GM23248 (cell line): ENCODE measurements at places on chromosomes 2 and 18.

- DNase-seq: no peak
Observed at GRCh38 chr2:108414945-108415344, 34.1 kb upstream of the GCC2 start.

DNA sequence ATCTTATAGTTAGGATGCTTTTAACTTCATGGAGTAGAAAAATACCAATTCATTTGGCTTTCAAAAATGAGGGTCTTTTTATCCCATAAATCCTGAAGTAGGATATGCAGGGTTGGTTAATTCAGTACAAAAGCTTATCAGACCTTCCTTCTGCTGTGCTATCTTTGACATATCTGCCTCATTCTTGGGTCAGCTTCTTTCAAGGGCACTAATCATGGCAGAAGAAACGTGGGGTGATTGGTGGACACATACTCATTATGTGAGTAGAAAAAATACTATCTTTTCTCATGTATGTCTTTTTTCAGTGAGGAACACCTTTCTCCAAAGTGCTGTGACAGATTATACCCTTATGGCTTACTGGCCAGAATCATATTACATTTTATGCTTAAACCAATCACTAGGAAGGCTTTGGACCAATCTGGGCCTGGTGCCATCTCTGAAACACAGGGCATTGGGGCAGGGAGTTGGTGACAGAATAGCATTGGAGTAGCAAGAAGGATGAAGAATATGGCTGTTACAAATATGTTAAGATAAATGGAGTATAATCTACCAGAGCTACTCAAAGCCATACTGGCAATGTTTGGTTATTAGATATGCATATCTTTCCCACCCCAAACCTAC is 10.1 kb downstream of the UGP2 start:
- DNase-seq: no peak

GRCh38 chr2:64338910-64339500 is 115.0 kb upstream of the LGALSL start:
- DNase-seq: no peak

DNA sequence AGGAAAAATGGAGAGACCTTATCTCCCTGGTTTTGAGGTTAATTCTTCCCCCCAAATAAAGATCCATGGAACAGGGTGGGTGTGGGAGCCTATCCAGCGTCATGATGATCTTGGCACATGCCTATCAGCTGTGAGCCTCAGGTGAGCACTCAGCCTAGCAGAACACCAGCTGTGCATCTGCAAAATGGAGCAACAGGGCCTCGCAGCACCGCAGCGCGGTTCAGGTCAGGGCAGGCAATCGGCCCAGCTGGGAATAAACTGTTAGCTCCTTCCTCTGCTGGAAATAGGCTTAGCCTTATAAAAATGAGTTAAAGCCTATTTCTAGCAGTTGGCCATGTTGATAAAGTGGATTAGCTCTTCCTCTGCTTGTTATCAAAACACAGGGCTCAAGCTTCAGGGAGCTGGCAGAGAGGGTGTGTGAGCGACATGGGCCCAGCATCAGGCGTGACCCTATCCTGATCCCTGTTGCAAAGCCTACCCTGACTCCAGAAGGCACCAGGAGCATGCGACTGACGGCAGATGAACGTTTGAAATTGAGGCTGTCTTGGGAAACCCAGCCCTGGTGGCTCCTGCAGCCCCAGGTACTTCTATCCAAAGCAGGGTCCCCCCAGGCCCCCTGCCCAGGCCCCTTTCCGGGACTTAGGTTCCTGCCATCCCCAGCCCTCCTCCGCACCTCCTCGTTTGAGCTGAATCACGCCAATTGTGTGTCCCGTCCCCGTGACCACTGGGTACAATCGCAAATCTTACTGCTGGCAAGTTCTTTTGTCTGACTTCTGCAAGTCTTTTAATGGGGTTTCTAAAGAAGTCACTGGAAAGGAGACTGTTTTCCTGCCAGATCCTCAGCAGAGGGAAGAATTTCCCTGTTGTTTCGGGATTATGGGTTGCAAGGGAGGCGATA is 35.4 kb downstream of the ARHGEF4 start:
- no peak for DNase-seq

GRCh38 chr2:107215401-107216350 is 329.7 kb upstream of the ST6GAL2 start:
- no peak for DNase-seq

DNA sequence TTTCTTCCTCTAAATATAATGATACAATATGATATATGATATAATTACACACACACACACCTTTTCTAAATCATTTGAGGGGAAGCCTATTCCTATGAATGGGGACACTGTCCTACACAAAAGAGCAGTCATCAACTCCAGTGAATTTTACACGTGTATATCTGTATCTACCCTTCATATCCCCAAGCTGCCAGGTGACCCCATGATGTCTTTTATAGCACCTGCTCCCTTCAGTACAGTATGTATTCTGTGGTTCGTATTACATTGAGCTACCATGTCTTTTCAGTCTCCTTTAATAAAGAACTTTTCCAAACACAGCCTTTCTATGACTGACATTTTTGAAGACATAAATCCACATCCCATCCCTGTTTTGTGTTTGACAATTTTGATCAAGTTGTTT is 19.0 kb downstream of the TBC1D8 start:
- no peak for DNase-seq

DNA sequence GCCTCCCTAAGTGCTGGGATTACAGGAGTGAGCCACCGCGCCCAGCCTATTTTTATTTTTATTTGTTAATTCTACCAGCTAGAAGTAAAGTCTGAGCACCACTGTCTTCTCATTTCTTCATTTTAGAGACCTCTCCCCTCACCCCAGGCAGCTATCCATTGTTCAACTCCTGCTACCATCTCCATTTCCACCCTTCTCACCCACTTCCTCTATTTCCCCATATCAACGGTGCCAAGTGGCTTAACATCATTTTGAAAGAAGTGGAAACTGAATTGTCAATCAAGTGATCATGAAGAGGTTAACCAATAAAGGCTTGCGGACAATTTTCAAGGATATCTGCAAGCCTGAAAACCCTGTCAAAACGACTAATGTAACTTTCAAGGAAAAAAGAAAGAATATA is 323.1 kb downstream of the NBAS start:
- DNase-seq: no peak

GRCh38 chr2:130836501-130837174 is at the start of gene ARHGEF4:
ARHGEF4 (plus strand) TSS chr2:130836914; CDS start chr2:130836954, 40 bp downstream.
- DNase-seq: peak; percentile 14

DNA sequence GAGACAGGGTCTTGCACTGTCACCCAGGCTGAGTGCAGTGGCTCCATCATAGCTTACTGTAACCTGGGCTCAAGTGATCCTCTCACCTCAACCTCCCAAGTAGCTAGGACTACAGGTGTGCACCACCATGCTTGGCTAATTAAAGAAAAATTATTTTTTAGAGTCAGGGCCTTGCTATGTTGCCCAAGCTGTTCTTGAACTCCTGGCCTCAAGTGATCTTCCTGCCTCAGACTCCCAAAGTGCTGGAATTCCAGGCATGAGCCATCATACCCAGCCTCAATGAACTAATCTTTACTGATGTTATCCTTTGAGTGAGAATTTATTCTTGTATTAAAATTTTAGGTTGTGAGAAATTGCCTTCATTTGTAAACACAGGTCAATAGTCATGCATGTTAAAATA is 27.0 kb upstream of the CD28 start:
- DNase-seq: no peak

DNA sequence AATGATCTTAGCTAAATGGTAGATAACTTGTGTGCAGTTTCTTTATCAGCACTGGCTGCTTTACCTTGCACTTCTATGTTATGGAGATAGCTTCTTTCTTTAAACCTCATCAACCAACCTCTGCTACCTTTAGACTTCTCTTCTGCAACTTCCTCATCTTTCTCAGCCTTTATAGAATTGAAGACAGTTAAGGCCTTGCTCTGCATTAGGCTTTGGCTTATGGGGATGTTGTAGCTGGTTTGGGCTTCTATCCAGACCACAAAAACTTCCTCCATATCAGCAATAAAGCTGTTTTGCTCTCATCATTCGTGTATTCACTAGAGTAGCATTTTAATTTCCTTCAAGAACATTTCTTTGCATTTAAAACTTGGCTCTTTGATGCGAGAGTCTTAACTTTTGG is 123.7 kb downstream of the PIK3C3 start:
- no peak for DNase-seq

GRCh38 chr18:41714872-41715271 is 240.2 kb upstream of the PIK3C3 start:
- DNase-seq: no peak

DNA sequence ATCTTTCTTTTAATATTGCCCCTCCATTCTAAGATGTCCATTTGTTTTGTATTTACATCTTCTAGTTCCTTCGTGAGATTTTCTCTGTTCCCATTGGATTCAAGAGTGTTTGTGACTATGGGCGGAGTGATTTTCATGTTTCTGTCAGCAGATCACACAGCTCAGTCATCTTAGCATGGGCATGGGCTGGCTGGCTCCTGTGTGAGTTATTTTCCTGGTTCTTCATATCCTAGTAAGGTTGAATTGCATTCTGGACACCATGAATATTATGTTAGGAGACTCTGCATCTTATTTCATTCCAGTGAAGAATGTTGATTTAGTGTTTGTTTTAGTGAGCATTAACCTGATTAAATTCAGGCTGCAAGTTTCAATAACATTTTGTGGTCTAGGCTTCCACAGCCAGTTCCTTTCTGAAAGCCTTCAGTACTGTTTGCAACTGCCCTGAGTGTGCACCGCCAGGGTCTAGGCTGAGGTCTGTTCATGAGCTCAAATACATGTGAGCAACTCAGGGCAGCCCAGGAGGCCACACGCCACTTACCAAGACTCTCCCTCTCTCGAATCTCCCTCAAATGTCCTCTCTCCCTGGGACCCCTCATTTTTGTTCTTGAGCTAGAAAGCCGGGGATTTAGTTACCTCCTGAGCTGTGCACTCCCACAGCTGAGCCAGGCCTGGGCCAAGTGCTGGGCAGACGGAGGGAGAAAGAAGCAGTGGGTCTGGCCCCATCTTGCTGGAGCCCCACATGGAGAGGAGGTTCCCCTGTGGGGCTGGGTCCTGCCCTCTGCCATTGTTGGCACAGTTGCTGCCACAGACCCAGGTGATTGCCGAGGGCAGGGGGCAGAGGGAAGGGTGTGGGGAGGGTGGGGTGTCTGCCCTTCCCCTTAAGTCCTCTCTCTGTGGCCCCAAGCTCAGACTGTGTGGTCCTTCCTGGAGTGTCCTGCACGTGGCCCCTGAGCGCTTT is 145.9 kb downstream of the RTP5 start:
- no peak for DNase-seq

DNA sequence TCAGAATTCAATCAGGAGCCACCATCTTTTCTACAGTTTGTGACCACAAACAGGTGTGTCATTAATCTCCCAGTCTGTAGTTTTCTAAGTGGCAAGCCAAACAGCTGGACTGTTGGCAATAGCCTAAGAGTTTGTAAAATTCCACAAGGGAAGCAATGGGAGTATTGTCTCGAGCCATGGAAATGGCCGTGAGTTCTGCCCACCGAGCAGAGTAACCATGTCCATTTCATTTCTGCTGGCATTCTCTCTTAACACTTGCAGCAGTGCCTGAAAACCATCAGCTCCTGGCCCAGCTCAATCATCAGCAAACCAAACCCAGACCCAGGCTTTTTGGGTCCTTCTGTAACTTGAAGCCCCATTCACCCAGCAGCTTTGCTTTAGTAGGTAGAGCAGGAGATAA is 387.8 kb upstream of the CDH7 start:
- DNase-seq: no peak

DNA sequence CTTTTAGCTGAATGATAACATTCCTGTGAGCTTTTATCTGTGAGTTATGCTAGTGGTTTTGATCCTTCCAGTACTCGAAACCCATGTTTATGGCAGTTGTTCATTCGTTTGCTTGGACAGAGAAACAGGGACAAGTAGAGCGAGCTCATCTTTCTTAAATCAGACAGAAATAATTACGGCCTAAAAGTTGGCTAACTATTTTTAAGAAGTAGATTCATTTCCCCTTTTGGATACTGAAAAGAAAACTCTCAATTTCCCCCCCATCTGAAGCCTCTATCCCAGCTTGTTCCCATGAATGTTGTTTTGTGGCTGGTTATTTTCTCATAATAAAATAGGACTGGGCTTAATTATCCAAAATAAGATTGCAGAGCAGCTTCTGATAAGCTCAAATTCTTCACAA is 67.1 kb downstream of the ANTXR1 start:
- no peak for DNase-seq

DNA sequence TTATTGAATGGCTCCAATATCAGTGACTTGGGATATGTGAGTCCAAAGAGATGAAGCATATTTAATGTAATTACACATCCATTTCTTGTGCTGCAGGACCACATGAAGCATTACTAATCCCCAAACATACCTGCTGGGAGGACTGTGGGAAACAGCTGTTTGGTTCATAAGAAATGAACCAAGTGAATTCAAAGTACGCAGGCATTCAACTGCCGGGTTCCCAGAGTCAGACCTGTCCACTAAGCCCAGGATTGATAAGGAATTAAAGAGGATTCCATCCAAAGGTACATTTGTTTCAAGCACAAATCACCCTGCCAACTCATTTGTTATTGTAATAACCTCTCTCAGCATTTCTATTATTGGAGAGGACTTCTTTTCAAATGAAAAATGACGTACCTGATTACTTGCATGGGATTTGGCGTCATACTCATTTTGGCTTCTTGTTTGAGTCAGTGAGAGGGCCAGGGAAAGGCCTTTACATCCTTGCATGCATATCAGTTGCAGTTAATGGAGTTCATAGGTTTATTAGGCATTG is 230.7 kb downstream of the TXNL1 start:
- no peak for DNase-seq

- DNase-seq: no peak
Observed at GRCh38 chr2:216206821-216207220, 97.7 kb downstream of the XRCC5 start.
